Dorsolateral prefrontal cortex (tissue), 122 donors: ENCODE measurements at places on chromosomes 7 and 10. TPM values are rescaled to one million over a fixed set of nuclear protein-coding genes. Genes with fewer than 3 reads are reported as not detected.

- no peak for DNase-seq
Measured at GRCh38 chr7:93062599-93062998, 55.2 kb downstream of the SAMD9 start.

- DNase-seq, result no peak
Measured at GRCh38 chr10:110883924-110884323, 12.2 kb downstream of the PDCD4 start.

DNA sequence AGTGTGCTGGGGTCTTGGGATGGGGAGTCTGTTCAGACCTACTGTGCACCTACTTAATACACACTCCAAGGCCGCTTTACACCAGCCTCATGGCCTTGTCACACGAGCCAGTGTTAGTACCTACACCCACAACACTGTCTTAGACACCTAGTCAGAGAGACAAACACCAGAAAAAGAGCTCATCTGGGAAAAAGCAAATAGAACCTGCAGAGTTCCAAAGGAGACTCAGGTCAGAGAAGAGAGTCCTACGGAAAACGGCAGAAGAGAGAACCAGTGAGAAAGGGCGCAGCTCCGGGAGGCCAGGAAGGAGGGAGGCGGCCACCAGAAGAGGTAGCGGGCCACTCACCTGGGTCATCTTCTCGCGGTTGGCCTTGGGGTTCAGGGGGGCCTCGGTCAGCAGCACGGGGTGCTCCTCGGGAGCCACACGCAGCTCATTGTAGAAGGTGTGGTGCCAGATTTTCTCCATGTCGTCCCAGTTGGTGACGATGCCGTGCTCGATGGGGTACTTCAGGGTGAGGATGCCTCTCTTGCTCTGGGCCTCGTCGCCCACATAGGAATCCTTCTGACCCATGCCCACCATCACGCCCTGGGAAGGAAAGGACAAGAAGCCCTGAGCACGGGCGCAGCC is 105.3 kb upstream of the TNRC18 start:
- DNase-seq, result no peak

- DNase-seq, result no peak
Measured at GRCh38 chr10:89649051-89649450, 4.0 kb upstream of the PANK1 start.

DNA sequence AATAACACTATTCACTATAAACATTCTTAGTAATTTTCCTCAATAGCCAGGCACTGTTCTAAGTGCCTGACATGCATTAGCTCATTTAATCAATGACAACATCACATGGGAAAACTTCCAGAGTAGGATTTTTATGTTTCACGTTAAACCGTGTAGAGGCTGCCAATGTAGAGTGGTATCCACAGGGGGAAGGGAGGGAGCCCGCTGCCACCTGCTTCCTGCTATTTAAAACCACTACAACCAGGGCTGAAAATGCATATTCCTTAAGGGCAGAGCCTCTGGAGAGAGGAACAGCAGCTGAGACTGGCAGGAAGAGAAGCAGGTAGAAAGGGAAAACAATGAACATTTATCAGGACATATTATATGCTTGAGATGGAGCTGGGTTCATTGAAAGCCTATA is 684.3 kb upstream of the AUTS2 start:
- DNase-seq, result no peak

DNA sequence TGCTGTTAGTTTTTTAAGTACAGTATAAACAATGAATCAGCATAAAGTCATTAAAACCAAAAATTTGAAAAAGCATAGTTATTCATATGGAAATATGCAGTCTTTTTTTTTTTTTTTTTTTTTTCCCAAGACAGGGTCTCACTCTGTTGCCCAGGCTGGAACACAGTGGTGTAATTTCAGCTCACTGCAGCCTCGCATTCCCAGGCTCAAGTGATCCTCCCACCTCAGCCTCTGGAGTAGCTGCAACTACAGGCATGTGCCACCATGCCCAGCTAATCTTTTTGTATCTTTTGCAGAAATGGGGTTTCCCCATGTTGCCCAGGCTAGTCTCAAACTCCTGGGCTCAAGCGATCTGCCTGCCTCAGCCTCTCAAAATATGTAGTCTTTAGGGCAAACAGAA is 182.0 kb downstream of the SEMA3E start:
- no peak for DNase-seq

DNA sequence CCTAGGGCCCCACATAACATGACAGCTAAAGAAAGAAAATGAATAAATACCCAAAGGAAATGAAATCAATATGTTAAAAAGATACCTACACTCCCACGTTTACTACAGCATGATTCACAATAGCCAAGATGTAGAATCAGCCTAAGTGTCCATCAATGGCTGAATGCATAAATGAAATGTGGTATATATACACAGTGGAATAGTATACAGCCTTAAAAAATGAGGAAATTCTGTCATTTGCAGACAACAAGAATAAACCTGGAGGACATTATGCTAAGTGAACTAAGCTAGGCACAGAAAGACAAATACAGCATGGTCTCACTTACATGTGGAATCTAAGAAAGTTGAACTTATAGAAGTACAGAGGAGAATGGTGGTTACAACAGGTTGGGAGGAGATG is 102.9 kb downstream of the ST8SIA6 start:
- DNase-seq, result no peak

DNA sequence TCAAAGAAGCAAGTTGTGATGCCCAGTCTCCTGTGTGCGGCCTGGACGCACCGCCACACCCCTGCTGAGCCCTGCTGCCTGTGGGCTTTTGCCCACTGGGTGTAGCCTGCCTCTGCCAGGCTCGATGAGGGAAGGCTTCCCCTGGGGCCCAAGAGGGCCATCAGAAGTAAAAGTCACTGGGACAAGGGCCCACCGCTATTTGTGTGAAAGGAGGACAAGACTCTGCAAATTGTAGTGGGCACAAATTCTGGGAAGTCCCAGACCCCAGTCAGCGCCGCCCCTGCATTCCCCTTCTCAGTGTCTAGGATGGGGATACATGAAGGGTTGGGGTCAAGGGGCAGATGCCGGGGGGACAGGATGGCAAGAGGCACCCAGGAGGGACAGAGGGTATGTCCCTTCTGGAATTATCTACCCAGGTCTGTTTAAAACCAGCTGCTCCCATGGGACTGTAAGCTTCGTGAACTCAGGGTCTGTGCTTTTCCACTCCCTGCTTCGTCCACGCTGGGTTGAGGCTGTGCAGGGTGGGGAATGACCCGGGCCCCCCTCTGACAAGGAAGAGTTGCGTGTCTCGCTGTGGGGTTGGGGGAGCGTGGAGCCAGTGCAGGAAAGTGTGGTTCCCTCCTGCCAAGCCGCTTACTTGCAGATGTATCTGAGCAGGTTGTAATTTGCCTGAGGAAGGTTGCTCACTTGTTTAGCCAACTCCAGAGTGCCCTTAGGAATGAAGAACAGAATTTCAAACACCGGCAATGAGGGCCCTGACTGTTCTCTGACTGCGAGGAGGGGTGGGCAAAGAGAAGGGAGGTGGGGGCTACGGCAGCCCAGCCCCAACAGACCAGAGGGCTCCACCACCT is 147.2 kb downstream of the MAPK8 start:
- DNase-seq, result peak; percentile 9

GRCh38 chr7:113891031-113891350 is 27.8 kb downstream of the PPP1R3A start:
- DNase-seq, result no peak

DNA sequence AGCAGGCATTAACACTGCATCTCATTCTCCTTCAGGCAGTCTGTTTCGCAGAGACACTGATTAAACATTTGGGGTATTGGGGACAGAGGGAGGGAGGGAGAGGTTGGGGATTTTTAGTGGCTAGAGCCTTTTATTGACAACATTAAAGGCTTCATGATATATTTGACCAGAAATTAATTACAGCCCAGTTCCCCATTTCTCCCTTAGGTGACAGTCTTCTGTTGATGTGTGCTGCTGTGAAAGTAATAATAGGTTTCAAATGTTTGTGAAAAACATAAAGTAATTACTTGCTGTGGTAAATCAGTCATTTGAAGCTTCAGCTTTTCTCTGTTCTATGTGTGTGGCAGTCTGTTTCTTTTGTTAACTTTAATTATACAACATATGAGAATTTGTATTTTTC is 105.3 kb upstream of the LRGUK start:
- DNase-seq, result no peak

DNA sequence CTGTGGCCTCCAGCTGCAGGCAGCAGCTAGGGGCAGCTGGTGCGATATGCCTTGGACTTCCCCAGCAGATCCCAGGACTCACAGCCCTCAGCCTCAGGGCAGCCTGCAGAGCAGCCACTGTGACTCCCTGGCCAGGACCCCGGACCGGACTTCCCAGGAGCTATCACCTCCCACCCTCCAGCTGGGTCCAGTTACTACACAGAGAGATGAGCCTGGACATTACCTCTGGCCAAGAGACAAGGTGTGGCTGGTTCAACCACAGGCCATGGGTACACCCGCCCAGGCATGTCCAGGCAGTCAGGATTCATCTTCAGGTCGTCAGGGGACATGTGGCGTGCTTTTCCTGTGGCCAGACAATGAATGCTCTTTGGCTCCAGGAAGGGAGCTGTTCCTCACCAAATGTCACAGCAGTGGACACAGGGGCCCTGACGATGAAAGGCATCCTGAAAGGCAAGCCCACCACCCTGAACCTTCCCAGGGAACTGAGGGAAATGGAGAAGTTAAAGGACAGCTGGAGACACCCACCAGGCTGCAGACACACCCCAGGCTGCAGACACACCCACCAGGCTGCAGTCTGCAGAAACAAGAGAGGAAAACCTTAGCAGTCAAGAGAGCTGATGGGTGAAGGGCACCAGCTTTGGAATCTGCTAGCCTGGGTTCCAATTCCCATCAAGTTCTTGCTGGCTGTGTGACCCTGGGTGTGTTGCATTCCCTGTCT is 25.8 kb upstream of the NANOS1 start:
- no peak for DNase-seq

The IL6 gene
- total RNA-seq, result not detected

DNA sequence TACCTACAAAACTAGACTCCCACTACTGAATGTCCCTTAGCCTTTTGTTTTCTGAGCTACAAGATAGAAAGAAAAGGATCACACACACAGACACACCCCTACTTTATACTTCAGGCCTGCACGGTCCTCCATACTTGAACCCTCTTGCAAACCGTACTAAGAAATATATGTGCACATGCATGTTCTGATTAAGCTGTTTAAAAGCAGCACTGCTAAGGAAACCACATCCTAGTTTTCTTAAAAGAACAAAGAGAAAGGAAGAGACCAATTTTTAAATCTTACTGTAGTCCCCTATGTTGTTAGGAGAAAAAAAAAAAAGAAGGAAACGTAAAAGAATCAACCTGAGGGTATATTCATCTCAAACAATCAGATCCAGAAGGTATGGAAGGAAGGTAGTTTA is 501.2 kb downstream of the PARD3 start:
- no peak for DNase-seq

- DNase-seq, result peak; percentile 77
Measured at GRCh38 chr10:123043409-123043925, 34.7 kb downstream of the ACADSB start.

GRCh38 chr7:136527554-136527953 is 340.9 kb upstream of the CHRM2 start:
- no peak for DNase-seq

- no peak for DNase-seq
Measured at GRCh38 chr10:89001024-89001728, 10.6 kb downstream of the FAS start.

The VIPR2 gene
- total RNA-seq, result 7.7 TPM

DNA sequence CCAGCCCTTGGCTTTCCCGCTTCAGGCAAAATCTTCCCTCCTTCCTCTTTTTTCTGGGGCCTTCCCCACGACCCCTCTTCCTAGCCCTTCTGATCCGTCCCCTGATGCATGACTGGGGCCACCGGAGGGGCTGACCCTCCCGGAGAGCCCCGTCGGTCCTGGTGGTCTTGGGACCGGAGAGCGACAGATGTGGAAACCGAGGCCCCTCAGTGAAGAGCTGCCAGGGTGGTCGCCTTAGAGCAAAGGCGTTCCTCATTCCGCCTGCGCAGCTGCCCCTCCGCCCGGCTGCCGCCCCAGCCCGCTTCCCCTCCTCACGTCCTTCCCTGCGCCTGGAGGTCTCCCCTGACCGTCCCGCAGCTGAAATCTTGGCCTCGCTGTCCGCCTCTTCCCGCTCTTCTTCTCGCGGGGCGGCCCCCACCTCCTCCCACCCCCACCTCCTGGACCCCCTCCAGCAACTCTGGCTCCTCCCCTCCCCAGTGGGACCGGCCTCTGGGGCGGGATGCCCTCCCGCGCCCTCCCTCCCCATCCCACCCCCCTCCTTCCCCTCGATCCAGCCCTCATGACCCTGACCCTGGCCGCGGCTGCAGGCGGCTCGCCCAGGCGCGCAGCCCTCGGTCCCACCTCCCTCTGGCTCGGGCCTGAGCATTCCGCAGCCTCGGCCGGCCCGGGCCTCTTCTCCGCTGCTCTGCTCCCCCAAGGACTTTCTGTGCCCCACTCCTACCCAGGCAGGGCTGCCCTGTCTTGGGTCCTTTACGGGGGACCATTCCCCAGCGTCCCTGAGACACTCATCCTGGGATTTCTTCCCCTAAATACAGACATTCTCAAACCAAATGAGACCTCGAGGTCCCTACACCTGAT is at the start of gene RARRES2:
Gene RARRES2 (minus strand): TSS at position 367 of the 858 bp plus-strand sequence. CDS start 1,020 bp downstream, outside the sequence.
- DNase-seq, result no peak

GRCh38 chr10:86944471-86944870 is 12.9 kb downstream of the MMRN2 start:
- no peak for DNase-seq

The ICA1 gene
- 58.5 TPM for total RNA-seq

GRCh38 chr10:100829097-100829870 is 83.5 kb upstream of the SLF2 start:
- no peak for DNase-seq

DNA sequence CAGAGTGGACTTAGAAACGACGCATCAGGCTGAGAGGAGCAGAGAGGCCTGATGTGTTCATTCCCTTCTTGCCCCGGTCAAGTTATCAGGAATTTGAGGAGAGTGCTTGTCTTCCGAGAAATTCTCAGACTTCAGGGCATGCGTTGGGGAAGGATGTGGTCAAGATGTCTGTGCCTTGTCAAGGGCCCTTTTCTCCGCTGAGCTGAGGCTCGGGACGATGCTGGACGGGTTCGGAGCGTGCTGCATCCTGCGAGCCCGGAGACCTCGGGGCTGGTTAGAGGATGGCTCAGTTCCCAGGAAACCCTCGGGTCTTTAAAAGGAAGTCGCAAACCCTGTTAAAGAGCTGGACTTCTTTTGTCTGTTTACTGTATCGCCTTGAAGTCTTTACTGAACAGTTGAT is 325.4 kb downstream of the ADARB2 start:
- no peak for DNase-seq

The PVRIG gene
- total RNA-seq, result not detected

DNA sequence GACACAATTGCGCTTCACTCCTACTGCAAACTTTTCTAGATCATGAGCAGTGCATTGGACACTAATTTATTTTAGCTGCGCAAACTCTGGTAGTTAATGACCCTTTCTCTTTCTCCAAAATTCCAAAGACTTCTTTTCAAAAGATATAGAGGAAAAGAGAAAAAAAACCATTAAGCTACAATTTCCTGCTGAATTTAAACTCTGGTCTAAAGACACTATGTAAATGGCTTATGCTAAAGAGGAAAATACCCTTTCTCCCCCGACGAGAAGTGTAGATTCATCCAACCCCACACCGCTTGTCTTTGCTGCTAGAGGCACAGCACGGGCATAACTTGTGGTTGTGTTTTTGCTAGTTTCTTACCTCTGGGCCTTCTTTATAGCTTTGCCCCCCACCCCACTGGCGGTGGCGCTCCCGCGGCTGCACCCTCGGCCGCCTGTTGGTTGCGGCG is 84.1 kb downstream of the SNX10 start:
- no peak for DNase-seq
